ENCODE measurements at places on chromosomes 5 and 9.

- DNase-seq = no peak
Measured at GRCh38 chr5:68562308-68562707, 346.8 kb downstream of the PIK3R1 start.

- no peak for DNase-seq
Measured at GRCh38 chr9:110298043-110298605, 39.5 kb downstream of the TXNDC8 start.

- DNase-seq = no peak
Measured at GRCh38 chr5:58717303-58718007, 134.6 kb downstream of the RAB3C start.

DNA sequence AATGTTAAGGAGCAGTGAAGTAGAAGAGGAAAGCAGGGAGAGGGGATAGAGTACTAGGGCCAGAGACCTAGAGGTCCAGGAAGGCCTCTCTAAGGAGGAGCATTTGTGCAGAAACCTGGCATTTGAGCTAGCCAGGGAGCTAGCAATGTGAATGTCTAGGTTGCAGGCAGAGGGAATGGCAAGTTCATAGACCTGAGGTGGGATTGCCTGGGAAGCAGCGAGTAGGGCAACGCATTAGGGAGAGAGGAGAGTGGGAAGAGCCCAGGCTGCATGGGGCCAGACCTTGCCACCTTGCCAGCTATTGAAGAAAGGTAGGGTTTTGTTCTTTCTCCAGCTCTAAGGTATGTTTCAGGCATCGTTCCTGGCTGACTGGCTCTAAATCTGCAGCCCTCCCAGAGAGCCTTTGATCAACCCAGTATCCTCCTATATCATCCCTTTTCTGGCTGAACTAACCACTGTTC lies 54.0 kb downstream of the SLC22A5 start:
- DNase-seq = no peak

DNA sequence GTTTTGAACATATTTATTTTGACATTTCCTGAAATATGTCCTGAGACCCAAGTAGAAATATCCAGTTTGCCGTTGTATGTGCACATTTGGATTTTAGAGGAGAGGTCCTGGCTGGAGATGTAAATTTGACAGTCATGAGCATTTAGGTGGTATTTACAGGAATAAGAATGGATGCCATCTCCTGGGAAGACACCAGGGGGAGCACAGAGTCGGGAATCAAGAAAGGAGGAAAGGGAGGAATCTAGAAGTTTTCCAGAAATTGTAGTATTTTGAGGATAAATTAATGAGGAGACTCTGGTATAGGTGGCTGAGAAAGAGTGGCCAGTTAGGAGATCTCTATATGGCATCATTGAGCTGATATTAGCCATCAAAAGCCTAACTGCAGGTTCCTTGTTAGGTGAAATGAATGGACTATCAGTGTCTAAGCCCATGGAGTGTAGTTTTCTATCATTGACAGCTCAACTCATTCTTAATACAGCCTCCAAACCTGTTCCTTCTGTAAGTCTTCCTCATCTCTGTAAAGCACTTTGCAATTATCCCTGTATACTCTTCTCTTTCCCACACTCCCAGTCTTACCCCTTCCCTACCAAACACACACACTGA lies 7.2 kb downstream of the GAPT start:
- DNase-seq = peak; percentile 14

DNA sequence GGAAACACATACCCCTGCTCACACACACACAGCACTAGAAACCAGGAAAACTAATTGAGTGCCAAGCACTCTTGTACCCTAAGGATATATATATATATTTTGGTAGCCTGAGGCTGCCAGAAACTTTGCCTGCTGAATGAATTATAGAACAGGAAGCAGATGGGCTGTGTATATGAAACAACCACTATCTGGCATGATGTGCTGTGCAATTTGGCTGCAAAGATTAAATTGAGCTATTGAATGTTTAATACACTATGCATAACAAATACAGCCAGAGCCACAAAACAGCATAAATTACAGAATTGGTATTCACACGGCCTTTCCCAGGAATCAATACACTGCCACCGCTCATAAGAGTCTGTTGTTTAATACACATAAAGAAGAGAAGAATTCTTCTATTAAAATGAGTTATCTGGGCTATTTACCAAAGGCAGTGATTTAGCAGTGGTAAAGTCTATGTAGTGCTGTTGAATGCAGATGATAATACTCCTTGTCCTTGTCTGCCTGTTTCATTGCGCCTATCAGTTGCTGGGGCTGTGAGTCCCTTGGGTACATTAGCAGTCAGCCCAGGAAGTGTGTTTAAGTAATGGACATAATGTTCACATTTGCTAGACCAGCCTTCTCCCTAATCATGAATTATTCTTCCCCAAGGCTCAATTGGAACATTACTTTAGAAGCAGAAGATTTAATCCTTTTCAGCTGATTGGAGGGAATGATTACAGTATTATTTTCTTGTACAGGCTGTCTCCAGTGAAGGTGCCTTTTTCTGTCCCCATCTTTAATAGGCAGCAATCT lies 294.3 kb downstream of the TLE1 start:
- DNase-seq = no peak

DNA sequence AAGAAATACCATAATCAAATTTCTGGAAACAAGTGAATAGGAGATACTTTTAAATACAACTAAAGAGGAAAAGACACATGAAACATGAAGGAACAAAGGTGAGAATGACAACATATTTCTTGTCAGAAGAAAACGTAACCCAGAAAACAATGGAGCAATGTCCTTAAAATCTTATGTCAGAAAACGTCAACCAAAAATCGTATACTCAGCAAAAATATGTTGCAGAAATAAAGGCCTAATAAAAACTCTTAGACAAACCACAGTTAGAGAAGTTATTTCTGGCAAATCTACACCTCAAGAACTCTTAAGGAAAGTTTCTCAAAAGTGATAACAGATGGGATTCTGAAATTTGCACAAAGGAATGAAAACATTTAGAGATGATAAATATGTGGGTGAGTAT lies 66.3 kb upstream of the FBXL7 start:
- DNase-seq = no peak

DNA sequence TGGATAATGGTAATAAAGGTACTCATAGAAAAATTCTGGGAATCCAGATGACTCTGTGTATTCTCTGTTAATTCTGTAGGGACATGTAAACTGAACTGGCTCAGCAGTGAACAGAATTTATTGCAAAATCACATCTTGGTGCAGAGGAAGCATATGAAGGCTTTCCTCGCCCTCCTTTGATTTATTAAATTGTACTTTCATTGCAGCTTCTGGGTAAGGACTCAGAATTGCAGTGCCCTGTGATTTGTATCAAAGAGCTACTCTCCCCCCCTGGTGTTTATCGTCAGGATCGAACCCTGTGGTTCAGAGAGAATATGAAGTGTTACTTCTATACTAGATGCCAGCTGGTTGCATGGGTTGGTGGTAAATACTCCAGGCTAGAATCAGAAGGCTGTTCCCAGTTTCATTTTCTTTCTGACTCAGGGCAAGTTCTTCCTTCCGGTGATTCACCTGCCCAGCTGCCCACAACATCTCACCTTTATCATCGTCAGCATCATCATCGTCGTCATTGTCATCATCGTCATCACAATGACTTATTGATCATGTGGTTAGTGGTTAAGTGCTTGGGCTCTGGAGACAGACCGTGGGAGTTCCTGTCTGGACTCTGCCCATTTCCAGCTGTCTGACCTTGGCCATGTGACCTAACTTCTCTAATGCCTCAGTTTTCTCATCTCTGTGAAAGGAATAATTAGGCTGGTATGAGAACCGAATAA lies 238.8 kb downstream of the ARHGAP26 start:
- DNase-seq = peak; percentile 65

GRCh38 chr5:115463983-115464382 lies 80.6 kb downstream of the FEM1C start:
- DNase-seq = no peak

DNA sequence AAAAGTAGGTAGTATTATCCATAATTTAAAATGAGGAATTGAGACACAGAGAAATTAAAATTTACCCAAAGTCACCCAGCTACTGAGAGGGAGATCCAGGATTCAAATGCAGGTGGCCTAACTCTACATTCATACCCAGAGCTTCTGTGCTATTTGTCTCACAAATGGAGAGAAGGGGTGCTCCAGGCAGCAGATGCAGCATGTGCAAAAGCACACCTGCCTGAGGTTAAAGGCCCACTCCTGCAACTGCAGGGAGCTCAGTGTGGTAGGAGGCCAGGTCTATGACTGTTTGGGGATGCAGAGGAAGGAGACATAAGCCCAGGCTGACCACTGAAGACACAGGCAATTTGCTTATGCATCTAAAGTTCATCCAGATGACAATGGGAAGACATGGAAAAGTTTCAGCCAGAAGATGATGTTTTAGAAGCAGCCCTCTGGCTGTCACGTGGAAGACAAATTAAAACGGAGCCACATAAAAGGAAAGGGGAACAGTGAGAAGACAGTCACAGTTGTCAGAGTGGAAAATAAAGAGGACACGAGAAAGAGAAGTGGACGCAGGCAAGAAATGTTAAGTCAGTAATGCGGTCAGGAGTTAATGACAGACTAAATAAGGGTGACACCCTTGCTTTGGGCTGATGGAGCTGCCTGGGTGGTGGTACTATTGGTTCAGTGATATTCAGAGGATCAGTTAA lies 214.7 kb downstream of the EBF1 start:
- no peak for DNase-seq

GRCh38 chr5:57493034-57493433 lies 10.4 kb upstream of the ACTBL2 start:
- no peak for DNase-seq
